ENCODE measurements at places on chromosomes 12 and 14. TPM values are rescaled to one million over a fixed set of nuclear protein-coding genes. Genes with fewer than 3 reads are reported as not detected.

- DNase-seq, result no peak
Observed at GRCh38 chr14:36724162-36724561, 62.5 kb downstream of the PAX9 start.

DNA sequence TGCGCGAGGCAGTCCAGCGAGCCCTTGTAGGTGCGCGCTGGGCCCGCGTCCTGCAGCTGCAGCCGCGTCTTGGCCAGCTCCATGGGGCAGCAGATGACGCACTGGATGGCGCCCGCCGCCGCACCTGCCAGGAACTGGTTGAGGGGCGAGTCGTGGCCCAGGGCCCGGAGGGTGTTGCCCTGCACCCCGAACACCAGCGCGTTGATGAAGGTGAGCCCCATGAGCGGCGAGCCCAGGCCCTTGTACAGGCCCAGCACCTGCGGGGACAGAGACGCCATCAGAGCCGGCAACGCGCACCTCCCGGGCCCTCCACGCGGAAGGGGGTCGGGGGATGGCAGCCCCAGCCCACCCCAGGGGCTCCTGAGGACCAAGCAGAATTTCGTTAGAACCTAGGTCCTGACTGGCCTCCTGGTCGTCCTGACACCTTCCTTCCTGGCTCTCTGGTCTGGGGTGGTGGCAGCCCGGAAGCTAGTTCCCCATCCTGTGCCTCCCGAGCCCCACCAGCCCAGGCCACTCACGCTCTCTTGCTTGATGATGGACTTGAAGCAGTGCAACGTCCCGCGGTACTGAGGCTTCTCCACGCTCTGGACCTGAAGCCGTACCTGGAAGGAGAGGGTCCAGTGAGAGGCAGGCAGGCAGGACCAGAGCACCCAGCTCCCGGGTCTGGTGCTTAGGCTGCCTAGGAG is 13.3 kb downstream of the SLC25A29 start:
- no peak for DNase-seq

- no peak for DNase-seq
Observed at GRCh38 chr14:96455588-96455987, 46.6 kb upstream of the PAPOLA start.

DNA sequence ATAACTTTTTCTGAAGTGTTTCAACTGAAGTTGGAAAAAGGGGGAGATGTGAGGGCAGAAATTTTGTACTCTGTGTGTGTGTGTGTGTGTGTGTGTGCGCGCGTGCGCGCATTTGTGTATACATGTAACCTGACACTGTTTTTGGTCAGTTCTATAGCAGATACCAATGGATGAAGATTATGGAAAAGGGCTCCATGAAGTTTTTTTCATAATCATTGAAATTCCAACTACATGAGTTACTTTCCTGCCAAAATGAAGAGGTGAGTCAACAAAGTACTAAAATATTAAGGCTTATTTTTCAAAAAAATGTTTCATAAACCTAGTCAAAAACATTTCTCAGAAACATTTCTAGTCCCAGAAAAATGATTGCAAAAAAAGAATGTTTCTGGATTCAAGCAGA is 25.7 kb upstream of the CERS5 start:
- DNase-seq, result no peak

- DNase-seq, result no peak
Observed at GRCh38 chr12:33317746-33318145, 121.9 kb downstream of the SYT10 start.

DNA sequence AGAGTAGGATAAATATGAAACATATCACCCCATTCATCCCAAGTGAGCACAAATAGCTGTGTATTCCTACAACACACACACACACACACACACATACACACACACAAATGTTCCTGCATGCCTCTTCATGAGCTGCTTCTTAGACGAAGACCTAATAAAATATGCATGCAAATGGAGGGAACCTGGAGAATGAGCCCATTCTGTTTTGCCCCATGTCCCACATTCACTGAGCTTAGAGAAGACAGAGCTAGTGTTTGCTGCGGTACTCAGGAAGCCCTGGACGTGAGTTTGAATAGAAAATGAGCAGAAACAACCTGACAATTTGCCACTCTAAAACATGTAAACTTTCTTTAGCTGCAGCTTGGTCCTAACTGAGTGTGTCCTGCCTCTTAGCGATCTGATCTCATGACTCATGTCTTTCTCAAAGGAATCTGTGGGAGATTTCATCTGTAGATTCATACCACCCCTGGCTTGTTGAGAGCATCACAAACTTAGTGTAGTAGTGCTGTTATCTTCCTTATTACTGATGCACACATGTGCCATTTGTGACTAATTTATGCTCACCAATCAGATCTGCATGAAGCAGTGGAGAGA is 86.8 kb downstream of the ITPR2 start:
- no peak for DNase-seq

DNA sequence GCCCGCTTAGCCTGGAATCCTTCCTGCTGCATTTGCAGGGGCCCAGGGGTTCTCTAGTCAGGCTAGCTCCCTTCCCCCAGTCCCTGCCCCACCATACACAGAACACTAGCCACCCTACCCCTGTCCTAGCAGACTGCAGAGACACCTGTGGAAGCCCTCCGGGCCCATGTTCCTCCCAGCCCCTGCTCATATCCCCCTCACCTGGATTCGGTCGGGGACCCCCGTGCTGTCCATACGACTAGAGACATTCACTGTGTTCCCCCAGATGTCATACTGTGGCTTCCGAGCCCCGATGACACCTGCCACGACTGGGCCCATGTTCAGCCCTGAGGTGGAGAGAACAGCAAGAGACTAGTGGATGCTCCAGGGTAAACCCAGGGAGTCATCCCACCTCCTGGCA is 20.2 kb downstream of the ADCY6 start:
- no peak for DNase-seq

GRCh38 chr14:25052921-25053320 is 3.0 kb upstream of the STXBP6 start:
- DNase-seq, result no peak

DNA sequence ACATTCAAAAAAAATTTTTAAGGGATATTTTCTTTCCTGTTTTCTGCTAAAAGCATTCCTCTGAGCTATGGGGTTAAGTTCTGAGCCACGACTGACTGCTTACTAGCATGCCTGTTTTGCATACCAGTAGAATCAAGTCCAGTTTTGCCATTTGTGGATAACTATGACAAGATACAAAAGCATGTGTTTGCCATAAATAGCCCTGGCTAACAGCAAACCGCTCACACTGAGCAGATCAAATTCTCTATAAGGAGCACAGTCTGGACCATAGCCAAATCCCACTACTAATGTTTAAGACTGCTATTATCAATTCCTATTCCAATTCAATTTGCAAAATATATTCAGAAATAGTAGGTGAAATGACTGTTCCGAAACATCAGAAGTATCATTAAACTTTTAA is 3.2 kb downstream of the CFL2 start:
- DNase-seq, result no peak

DNA sequence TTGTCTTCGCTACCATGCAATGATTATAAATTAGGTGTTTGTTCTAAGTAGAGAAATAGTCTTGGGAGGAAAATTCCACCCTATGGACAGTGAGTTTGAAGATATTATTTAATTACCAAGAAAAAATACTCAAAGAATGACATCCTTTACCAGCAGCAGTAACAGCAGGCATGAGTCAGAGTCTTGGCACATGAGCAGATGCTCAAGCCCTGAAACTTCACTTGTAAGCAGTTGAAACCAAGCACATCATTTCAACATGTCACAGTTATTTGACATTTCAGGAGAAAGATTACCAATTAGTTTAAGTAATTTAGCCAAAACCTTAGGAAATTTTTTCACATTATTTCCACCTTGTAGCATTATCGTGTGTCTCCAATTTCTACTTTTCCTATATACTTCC is 99.2 kb downstream of the C12orf50 start:
- no peak for DNase-seq

RFX4 gene
- total RNA-seq, result not detected

ABCB9 gene
- total RNA-seq, result 2.4 TPM

Measured in natural killer cell (primary cell).